ENCODE measurements at places on chromosomes 5 and 9.
A peak's percentile ranks its signal among the peaks of the same experiment; 100 is the strongest.

GRCh38 chr5:115381911-115382662, 85.6 kb upstream of the CCDC112 start:
- no peak for DNase-seq

- DNase-seq, result no peak
Observed at GRCh38 chr9:5720151-5720550, 91.2 kb downstream of the RIC1 start.

- no peak for DNase-seq
Observed at GRCh38 chr5:73119451-73120157, 771 bp upstream of the TMEM171 start.

- no peak for DNase-seq
Observed at GRCh38 chr5:89981021-89981420, 428.5 kb downstream of the CETN3 start.

GRCh38 chr5:41878173-41878572, 7.9 kb upstream of the OXCT1 start:
- no peak for DNase-seq

DNA sequence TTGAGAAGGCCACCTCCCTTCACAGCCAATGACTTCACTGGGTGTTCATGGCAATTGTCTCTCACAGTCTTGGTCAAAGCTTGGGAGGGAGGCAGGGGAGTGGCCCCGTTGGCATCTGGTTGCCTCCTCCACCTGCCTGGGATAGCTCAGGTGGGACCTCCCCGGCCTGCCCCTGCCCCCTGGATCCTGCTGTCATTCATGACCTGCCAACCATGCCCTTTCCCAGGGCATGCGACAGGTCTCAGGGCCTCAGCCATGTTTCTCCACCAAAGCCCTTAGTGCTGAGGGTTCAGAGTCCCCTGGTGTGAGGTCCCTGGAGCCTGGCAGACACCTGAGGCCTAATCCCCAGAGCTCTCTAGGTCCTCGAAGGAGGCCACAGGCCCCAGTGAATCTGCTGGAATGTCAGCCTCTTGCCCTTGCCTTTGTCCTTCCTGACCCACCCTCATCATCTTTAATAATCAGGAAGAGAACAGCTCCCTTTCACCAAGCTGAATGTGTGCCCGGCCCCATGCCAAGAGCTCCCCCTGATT, 5.6 kb downstream of the DAB2IP start:
- no peak for DNase-seq

DNA sequence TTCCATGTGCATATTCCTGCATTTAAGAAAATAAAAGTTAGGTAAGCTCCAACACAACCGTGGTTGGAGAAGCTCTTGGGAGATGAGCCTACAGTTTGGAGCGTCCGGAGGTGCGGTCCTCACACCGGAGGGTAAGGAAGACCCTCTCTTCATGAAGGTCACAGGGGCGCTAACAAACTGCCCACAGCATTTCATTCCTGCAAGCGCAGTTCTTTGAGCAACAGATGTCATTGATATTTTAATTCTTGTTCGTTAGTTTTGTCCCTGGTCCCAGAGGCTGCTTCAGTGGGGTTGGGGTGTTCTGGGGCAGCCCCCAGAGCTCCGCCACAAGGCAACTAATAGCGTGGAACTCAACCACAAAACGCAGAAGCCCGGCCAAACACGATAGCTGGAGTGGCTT, 376.2 kb downstream of the IRX2 start:
- no peak for DNase-seq

- DNase-seq, result no peak
Observed at GRCh38 chr5:124986667-124987066, 240.2 kb upstream of the ZNF608 start.

DNA sequence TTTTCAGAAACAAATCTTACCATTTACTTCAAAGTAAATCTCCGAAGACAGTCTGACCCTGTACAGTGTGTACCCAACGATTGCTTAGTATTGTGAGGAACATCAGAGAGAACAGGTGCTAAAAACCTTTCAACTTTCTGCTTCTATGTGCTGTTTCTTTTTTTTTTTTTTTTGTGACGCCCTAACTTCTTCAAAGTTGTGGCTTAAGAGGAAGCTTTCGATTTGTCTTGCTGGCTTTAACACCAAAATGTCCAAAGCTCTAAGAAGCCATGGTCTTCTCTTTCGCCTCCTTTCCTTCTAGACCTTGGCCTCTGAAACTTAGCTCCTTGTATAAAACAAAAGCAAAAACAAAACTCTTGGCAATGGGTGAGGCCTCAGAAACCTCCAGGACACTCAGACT, 1.2 kb downstream of the TNFSF8 start:
- no peak for DNase-seq

DNA sequence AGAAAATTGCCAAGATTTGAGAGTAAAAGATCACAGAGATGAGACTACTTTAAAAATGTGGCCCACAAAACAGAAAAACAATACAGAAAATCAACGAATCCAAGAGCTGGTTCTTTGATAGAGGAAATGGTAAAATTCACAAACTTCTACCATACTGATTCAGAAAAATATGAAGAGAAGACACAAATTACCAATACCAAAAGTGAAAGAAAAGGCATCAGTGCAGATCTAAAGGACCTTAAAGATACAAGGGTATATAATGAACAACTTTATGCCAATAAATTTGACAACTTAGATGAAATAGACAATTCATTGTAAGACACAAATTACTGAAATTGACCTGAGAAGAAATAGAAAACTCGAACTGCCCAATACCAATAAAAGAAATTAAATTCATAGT, 24.4 kb upstream of the SLC1A1 start:
- no peak for DNase-seq

DNA sequence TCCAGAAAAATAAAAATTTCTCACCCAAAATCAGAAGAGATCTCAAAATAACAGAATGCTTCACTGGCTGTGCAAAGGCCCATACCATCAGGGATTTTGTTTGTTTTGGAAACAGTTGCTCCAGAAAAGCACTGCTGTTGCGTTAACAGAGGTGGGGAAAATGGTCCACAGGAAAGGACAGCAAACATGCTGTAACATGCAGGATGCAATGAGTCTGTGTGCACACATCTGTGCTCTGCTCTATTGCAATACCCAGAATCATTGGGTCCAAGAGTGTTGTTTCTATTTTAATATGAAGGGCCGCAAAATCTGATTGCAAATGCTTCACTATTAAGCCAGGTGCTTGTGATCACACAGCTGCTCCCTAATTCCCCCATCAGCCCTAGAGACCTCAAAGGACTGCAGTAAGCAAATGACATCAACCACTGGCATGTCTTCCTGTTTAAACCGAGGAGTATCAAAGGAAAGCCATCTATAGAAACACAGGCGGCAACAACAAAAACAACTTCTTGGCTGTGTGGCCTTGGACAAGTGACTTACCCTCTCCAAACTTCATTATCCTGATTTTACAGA, 141.0 kb downstream of the DCP2 start:
- no peak for DNase-seq

DNA sequence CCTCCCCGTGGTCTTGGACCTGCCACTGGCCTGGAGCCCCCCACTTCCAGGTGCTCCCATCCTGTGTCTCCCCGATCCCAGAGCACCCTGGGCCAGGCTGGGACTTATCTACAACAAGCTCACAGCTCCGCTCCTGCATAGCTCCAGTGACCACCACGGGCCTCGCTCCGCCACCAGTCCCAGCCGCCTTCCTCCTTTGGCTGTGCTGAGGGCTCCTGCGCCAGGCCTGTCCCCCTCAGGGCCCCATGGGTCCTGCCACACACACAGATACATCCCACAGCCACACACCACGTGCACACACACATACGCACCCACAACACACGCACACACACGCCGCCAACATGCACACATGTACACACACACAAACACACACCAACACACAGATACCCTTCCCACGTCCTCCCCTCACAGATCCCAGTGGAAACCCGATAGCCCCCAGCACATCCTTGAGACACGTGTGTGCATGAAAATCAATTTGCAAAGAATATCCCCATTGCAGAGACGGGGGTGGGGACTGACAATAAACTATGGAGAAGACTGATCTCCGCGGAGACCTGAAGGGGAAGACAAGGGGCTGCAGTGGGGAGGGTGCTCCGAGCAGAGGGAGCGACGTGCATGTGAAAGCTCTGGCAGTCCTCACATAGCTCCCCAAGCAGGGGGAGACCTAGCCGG, 18.5 kb upstream of the LAMC3 start:
- DNase-seq, result no peak

GRCh38 chr9:128412120-128412790, 8.4 kb upstream of the CERCAM start:
- DNase-seq, result peak; percentile 25

GRCh38 chr9:106421772-106422171, 441.2 kb upstream of the ZNF462 start:
- DNase-seq, result no peak
